ENCODE measurements at places on chromosomes 7 and 10.

- DNase-seq = no peak
These were observed 9.9 kb downstream of the ARHGAP22 start for GRCh38 chr10:48594803-48595538.

DNA sequence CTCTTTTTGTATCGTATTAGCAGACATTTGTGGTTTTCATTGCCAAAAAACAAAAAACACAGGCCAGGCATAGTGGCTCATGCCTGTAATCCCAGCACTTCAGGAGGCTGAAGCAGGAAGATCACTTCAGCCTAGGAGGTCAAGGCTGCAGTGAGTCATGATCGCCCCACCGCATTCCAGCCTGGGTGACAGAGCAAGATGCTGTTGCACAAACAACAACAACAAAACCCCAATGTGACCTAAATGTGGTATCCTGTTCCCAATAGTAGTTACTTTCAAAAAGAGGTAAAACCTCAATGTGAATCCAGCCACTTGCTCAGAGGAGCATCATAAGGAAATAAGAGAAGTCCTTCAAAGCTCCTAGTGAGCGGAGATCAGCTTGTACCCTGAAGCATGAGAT lies 45.8 kb upstream of the SKAP2 start:
- no peak for DNase-seq

DNA sequence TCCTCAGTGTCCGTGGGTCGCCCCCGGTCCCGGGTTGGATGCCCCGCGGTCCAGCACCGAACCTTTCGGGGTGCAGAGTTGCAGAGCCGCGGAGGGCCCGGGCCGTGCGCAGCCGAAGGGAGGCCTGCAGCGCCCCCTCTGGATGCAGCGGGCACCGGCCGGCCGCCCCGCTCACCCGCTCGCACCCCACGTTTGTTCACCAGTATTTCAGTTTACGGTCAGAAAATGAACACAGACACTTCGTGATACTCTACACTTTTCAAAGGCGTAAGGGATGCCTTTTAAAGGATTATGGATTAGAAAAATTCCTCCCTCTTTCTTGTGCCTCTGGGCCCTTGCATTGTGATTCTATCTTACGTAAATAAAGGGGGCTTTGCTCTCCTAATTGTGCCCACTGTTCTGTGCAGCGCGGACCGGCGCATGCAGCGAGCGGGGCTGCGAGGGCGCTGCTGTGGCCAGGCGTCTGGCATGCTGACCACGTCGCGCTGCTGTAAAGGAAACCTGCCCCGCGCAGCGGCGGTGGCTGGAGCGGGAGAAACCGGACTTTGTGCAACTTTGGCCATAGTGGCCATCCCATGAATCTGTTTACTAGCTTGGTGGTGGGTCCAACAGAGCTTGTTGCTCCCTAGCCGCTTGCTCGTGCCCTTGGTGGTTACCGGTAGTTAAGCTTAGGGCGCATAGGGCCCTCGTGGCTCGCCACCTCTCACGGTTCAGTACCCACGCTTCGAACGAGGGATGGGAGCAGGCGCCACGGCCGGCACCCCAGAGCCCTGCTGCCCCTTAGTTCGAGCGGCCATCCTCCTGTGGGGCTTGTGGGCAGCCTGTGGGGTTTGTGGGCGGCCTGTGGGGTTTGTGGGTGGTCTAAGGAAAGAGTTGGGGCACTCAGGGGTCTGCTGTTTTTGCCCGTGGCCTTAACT lies 739 bp upstream of the MEST start:
- DNase-seq = peak; percentile 79

DNA sequence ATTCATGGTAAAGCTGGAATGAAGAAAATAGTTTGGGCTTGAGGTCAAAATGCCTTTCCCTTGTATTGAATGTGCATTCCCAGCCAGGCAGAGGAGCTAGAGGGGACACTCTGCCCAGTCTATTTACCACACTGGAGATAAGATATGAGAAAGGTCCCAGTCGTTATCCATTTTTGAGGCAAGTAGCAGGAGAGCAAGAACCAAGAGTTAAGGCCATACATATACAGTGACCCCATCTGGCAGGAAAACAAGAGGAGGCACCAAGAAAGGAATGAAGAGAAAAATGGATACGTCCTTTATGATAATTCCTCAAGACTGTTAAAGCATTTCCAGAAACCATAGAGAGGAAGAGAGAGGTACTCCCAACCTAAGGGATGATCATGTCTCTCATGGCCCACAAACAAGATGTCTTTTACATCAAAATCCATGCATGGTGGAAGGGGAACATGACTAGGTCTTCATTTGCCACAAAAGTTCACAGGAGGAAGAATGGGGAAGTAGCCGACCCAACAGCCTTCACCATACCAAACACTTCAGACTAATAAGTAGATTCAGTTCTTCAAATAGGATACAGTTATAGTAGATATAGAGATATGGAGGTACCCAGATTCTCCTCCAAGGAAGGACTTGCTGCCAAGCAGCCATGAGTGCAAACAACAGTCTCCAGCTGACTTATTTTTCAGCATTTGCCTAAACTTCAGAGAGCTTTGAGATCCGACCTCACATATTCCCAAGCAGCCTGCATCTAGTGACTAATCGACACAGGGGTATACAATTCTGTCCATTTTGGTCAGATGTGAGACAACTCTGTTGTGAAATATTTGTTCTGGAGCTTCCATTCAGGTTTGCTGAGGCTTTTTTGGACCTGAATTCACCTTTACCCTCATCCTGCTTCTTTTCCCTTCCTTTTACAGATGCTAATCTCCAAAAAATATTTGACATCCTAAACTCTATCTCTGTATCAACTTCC lies 61.1 kb upstream of the CCDC71L start:
- DNase-seq = no peak

DNA sequence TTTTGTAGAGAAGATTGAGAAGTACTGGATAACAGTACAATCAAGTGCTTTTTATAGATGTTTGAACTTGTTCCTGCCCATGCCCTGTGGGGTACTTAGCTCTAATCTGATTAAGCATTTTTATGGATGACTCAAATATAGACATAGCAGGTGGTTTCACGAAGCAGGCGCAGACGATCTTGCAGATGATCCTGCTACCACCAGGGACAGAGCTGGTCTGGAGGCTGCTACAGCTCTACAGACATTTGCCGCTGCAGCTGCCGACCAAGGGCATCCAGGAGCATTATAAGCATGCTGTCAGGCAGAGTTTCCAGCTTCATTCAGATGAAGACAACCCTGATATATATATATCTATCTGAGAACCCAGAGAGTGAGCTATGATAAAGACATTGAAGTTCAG lies 650.4 kb downstream of the NXPH1 start:
- no peak for DNase-seq

- DNase-seq = peak; percentile 77
These were observed 742 bp downstream of the LMBR1 start for GRCh38 chr7:156892081-156892800.

DNA sequence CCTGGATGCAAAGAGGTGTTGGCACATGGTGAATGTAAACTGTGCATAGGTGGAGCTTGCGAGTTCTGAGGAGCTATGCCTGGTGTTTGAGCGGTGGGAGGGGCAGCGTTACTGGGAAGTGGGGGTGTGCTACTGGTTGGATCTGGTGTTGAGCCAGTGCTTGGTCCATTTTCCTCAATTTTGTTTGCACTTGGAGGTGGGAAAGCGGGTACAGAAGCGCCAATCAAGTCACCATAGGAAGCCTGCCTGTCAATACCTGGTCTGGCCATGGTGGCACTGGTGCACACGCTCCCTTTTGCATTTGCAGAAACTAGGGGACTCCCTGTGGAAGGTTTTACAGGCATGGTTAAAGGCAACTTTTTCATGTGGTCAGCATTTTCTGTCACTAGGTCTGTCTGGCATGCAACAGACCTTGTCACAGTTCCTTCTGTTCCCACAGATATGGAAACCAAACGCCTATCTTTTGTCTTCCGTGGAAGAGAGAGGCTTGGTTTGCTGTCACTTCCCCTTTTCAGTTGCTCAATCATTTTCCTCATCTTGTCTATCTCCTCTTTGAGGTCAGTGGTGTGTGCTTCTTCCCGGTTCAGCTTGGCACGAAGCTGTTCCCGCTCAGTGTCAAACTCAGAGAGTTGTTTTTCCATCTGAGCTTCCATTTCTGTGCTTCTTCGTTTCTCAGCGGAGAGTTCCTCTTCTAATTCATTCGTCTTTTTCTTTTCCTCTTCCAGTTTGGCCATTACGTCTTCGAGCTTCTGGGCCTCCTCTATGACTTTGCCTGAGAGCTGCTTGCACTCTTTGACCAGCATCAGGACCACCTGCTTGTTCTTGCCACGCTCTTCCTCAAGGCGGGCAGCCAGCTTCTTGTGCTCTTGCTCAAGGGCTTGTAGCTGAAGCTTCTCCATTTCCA lies 81.1 kb downstream of the CTTNBP2 start:
- DNase-seq = no peak

GRCh38 chr10:44203535-44203934 lies 181.4 kb downstream of the CXCL12 start:
- DNase-seq = no peak

DNA sequence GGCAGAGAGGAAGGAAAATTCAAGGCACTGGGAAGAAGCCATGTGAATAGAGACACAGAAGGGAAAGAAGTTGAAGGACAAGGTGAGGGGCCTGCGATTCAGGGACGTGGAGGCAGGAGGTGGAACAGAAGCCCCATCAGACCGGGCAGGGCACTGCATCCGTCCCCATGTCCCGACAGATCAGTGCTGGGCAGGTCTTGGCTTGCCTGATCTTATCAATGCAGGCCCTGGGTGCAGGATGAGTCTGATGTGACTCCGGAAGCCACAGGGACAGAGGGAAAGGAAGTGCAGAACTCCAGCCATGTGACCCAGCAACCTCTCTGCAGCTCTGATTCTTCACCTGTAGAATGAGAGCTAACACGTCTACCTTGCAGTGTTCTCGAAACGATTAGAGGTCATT lies 136.2 kb upstream of the CTBP2 start:
- DNase-seq = no peak

GRCh38 chr7:99311702-99312101 lies 14.0 kb upstream of the ARPC1A start:
- no peak for DNase-seq

DNA sequence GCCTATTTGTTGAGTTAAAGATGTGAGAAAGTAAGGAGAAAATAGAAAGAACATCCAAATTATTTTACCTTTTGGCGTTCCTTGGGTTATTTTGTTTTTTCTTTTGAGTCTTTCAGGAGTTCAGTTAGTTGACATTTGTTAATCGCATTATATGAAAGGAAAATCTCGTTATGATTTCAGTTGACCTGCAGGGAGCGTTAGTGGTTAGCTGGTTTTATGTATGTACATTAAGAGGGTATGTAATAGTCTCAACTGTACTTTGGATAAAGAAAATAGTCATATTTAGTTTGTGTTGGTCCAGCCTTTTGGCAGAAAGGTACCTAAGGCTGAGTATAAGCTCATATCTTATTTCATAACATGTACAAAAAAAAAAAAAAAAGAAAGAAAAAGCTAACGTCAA lies 4.0 kb downstream of the BMPER start:
- DNase-seq = no peak

GRCh38 chr10:68989317-68989990 lies 851 bp downstream of the KIFBP start:
- DNase-seq = no peak

DNA sequence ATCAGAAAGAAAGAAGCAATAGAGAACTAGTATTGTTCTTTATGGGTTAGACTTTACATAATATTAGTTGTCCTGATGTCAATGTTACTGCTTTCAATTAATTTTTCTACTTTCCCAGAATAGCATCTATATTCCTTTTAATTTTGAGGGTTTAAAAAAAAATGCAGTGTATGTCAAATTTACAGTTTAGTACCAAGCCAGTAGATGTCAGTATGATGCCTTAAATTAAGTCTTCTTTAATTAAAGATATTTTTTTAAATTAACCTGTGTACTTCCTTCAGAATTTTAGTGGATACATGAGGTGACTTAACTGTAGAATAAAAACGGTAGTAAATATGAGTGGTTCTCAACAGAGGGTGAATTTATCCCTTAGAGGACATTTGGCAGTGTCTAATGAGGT lies 35.2 kb upstream of the STOX1 start:
- DNase-seq = no peak

DNA sequence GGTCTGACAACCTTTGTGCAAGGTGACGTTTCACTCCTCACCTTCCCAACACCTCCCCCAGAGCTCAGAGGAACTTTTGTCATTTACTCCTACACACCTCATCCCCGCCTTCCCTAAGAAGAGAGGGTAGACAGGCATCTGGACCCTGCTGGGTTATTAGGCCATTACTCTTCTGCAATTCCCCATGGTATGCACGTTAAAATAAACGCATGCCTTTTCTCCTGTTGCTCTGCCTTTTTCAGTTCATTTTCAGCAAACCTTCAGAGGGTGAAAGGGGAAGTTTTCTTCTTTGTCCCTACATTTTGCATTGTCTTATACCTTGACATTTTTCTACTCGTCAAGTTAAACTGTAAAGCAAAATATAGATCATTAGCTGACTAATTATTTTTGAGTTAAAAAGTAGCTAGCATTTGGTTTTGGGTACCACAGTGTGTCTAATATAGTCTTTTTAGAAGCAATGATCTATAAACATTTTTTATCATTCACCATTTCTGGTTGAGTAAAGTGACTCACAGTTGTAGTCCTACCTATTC lies 10.5 kb upstream of the EDRF1 start:
- DNase-seq = no peak

- DNase-seq = no peak
These were observed 77.2 kb downstream of the KIAA1549 start for GRCh38 chr7:138903859-138904435.
